Mesothelial cell of epicardium (in vitro differentiated cells): ENCODE measurements at places on chromosomes 5 and 9. TPM values are rescaled to one million over a fixed set of nuclear protein-coding genes. Genes with fewer than 3 reads are reported as not detected.

Gene PCDHAC2
- 12.1 to 12.7 TPM (median 12.4 TPM) in 3 replicates for total RNA-seq

Gene LECT2
- not detected in 3 replicates for total RNA-seq

Gene SHROOM1
- 8.6 to 12.2 TPM (median 8.6 TPM) in 3 replicates for total RNA-seq

Gene SYNPO
- total RNA-seq, result 84.4 to 86.6 TPM (median 85.3 TPM) in 3 replicates

- H3K4me3 ChIP-seq, result no peak overlapping the region
- H3K36me3 ChIP-seq, result no peaks in the 10 kb centered on the region
- H3K4me1 ChIP-seq, result peaks cover 17% of the 10 kb centered on the region
- no peak overlapping the region for H3K27ac ChIP-seq
- no peaks in the 10 kb centered on the region for H3K27me3 ChIP-seq
- no peak for DNase-seq
These were observed 175.0 kb downstream of the RGS3 start for GRCh38 chr9:113638490-113638889.

DNA sequence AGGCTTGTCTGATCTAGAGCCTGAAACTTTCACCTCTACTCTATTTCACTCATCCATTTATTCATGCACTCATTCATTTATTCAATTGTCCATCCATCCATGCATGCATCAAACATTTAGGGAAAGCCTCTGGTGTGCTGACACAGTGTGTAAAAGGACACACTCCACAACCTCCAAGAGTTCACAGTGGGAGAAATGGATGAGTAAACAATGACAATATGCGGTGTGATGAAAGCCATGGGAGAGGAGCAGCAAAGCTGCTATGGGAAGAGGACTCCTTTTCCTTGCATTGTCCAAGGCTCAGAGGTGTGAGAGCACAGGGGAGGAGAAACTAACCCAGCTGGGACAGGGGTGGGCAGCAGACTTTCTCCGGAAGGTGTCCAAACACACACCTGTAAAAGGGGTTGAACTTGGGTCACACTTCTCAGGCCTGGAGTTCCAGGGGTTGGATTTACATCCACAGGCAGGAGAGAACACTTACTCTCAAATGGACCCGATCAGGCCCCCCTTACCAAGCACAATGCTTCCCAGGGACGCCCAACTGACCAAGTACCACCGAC is 21.2 kb upstream of the PFDN1 start:
- H3K36me3 ChIP-seq, result no peaks in the 10 kb centered on the region
- H3K4me1 ChIP-seq, result peaks cover 37% of the 10 kb centered on the region
- no peak for DNase-seq
- H3K27me3 ChIP-seq, result no peaks in the 10 kb centered on the region
- H3K4me3 ChIP-seq, result no peak overlapping the region

GRCh38 chr5:77437194-77437593 is 54.9 kb downstream of the WDR41 start:
- H3K36me3 ChIP-seq, result peaks cover 29% of the 10 kb centered on the region
- no peak overlapping the region for H3K27ac ChIP-seq
- no peak for DNase-seq
- H3K4me3 ChIP-seq, result no peak overlapping the region

- no peak for DNase-seq
- H3K27ac ChIP-seq, result no peak overlapping the region
- no peaks in the 10 kb centered on the region for H3K4me1 ChIP-seq
These were observed 9.6 kb downstream of the SEC61B start for GRCh38 chr9:99231711-99232110.

GRCh38 chr5:15615859-15616258 is 115.9 kb downstream of the FBXL7 start:
- H3K4me3 ChIP-seq, result no peak overlapping the region
- H3K36me3 ChIP-seq, result peaks cover 18% of the 10 kb centered on the region
- no peak for DNase-seq
- H3K27me3 ChIP-seq, result no peaks in the 10 kb centered on the region
- peaks cover 18% of the 10 kb centered on the region for H3K4me1 ChIP-seq

- peaks cover 51% of the 10 kb centered on the region for H3K36me3 ChIP-seq
- H3K27me3 ChIP-seq, result no peaks in the 10 kb centered on the region
- peaks cover 42% of the 10 kb centered on the region for H3K4me1 ChIP-seq
These were observed 86.0 kb downstream of the FBXL7 start for GRCh38 chr5:15585841-15586591.

DNA sequence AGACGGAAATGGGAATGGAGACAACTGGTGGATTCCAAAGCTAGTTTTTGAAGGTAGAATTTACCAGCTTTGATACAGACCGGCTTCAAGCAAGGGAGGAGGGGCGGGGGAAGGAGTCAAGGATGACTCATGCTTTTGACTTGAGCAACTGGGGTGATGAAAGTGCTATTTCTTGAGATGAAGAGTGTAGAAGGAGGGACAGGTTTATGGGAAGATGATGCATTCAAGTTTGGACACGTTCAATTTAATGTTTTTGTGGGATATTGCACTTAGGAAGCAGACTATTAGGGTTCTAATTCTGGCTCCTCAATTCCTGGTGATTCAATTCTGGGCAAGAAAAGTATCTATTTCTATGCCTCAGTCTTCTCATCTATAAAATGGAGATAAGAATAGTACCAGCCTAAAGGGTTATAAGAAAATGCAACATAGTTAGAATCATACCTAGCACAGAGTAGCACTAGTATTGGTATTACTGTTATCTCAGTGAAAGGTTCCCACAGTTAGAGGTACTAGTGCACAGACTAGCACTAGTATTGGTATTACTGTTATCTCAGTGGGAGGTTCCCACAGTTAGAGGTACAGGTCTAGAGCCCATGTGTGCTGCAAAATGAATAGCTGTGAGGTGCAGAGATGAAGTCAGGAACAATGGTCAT is 4.6 kb downstream of the NIPAL4 start:
- peaks cover 32% of the 10 kb centered on the region for H3K27me3 ChIP-seq
- H3K36me3 ChIP-seq, result no peaks in the 10 kb centered on the region
- DNase-seq, result no peak
- no peak overlapping the region for H3K27ac ChIP-seq

- H3K27ac ChIP-seq, result no peak overlapping the region
- no peak for DNase-seq
- no peak overlapping the region for H3K4me3 ChIP-seq
- H3K36me3 ChIP-seq, result peaks cover 54% of the 10 kb centered on the region
- no peaks in the 10 kb centered on the region for H3K27me3 ChIP-seq
These were observed 46.4 kb downstream of the ERMP1 start for GRCh38 chr9:5786370-5787127.

- no peak for DNase-seq
- no peak overlapping the region for H3K27ac ChIP-seq
- H3K27me3 ChIP-seq, result no peaks in the 10 kb centered on the region
- H3K36me3 ChIP-seq, result no peaks in the 10 kb centered on the region
These were observed 67.1 kb upstream of the CLINT1 start for GRCh38 chr5:157925786-157926671.

- no peak for DNase-seq
- H3K27ac ChIP-seq, result no peak overlapping the region
- H3K4me3 ChIP-seq, result no peak overlapping the region
- H3K27me3 ChIP-seq, result no peaks in the 10 kb centered on the region
- no peaks in the 10 kb centered on the region for H3K4me1 ChIP-seq
- no peaks in the 10 kb centered on the region for H3K36me3 ChIP-seq
These were observed 69.1 kb upstream of the RICTOR start for GRCh38 chr5:39143151-39143860.

DNA sequence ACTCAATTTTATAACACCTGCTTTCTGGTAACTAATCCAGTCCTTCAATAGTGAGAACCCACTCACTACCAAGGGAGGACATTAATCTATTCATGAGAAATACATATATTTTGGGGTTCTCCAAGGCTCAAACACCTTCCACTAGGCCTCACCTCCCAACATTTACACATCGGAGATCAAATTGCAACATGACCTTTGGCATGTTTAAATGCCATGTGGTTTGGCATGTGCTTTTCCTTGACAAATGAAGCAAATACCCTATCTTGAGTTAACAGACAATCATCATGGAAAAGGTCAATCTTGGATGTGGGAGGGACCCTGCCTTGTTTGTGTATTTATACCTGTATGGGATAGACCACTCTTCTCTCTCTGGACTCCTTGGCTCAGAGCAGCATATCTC is 21.9 kb upstream of the SPINK14 start:
- DNase-seq, result no peak
- H3K36me3 ChIP-seq, result no peaks in the 10 kb centered on the region
- H3K4me1 ChIP-seq, result peaks cover 22% of the 10 kb centered on the region
- no peak overlapping the region for H3K4me3 ChIP-seq
- H3K27me3 ChIP-seq, result no peaks in the 10 kb centered on the region

DNA sequence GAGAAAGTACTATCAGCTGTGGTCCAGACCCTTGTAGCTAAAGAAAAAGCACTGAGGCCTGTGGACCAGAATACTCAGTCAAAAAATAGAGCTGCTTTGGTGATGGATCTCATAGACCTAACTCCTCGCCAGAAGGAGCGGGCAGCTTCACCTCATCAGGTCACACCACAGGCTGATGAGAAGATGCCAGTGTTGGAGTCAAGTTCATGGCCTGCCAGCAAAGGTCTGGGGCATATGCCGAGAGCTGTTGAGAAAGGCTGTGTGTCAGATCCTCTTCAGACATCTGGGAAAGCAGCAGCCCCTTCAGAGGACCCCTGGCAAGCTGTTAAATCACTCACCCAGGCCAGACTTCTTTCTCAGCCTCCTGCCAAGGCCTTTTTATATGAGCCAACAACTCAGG is 8.9 kb downstream of the RAB24 start:
- H3K36me3 ChIP-seq, result peaks cover 31% of the 10 kb centered on the region
- no peaks in the 10 kb centered on the region for H3K27me3 ChIP-seq
- no peak overlapping the region for H3K27ac ChIP-seq
- DNase-seq, result no peak
- H3K4me1 ChIP-seq, result peaks cover 5% of the 10 kb centered on the region

GRCh38 chr9:38414040-38414723 is 10.1 kb downstream of the IGFBPL1 start:
- no peak overlapping the region for H3K27ac ChIP-seq
- H3K36me3 ChIP-seq, result no peaks in the 10 kb centered on the region
- no peak for DNase-seq
- peaks cover 36% of the 10 kb centered on the region for H3K27me3 ChIP-seq
- peaks cover 3% of the 10 kb centered on the region for H3K4me1 ChIP-seq

DNA sequence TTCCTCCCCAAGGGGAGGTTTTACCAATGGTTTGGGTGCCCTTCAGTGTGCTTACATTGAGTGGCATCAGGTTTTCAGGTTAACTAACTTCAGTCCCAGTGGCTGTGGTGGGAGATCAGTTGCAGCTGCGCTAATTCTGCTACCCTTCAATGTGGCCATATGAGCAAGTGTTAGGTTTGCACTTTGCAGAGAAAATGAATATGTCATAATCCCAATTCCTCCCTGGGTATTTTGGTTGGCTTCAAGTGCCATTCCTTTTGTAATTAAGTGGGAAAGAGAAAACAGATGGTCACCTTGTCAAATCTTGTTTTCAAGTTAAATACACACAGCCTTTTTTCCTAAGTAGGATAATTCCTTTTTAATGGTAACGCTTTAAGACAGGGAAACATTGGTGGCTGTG is 236.2 kb downstream of the TLE4 start:
- DNase-seq, result no peak
- H3K4me3 ChIP-seq, result no peak overlapping the region
- H3K36me3 ChIP-seq, result no peaks in the 10 kb centered on the region
- H3K4me1 ChIP-seq, result peaks cover 17% of the 10 kb centered on the region
- no peak overlapping the region for H3K27ac ChIP-seq

GRCh38 chr9:137605121-137606004 is at the start of gene ARRDC1:
TSS of gene ARRDC1 (plus strand) at chr9:137605686. CDS start at chr9:137605718, 32 bp downstream.
- peaks cover 11% of the 10 kb centered on the region for H3K4me1 ChIP-seq
- no peaks in the 10 kb centered on the region for H3K36me3 ChIP-seq
- no peak within 1 kb of the TSS for H3K27ac ChIP-seq
- peak; percentile 88 for DNase-seq
- peak within 1 kb of the TSS; percentile 69 for H3K4me3 ChIP-seq

DNA sequence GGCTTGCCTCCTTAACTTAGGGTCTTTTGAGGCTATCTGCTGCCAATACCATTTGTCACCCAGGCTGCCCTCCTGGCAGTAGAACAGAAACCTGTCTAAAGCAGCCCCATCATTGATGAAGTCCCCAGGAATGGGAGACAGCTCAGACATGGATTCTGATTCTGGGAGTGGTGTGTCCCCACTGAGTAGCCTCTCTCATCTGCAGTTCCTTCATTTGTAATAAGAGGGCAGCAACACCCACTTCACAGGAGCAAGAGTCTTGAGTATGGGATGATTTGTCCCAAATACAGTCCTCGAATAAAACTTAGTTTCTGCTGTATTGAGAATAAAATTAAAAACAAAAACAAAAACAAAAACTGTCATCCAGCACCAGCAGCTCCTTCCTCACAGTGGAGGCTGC is 167.6 kb downstream of the ASTN2 start:
- H3K27ac ChIP-seq, result no peak overlapping the region
- no peak for DNase-seq
- H3K27me3 ChIP-seq, result peaks cover 37% of the 10 kb centered on the region
- H3K36me3 ChIP-seq, result no peaks in the 10 kb centered on the region

DNA sequence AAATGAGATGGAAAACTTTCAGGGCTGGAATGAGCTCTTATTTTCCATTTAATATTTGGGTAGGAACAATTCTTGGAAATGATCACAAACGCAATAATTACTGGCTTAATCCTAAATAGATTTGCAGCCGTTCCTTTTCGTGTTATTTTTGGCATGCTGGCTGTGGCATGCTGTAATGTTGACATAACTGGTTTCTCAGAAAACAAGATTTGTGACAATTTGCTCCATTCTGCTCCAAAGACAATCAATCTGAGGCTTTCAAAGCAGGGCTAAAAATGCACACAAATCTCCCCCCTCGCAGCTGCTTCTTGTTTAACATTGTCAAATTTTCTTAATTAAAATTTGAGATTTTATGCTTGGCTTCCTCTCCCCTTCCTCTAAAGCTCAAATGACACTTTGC is 151.2 kb downstream of the TTC39B start:
- no peak for DNase-seq
- no peak overlapping the region for H3K4me3 ChIP-seq
- H3K27ac ChIP-seq, result peak overlapping the region; percentile 71
- H3K4me1 ChIP-seq, result peaks cover 26% of the 10 kb centered on the region
- no peaks in the 10 kb centered on the region for H3K27me3 ChIP-seq
- H3K36me3 ChIP-seq, result no peaks in the 10 kb centered on the region
